ENCODE measurements at places on chromosomes 12 and 14. TPM values are rescaled to one million over a fixed set of nuclear protein-coding genes. Genes with fewer than 3 reads are reported as not detected.

- H3K27ac ChIP-seq: peak overlapping the region; percentile 30
- peak; percentile 38 for DNase-seq
- H3K27me3 ChIP-seq: no peaks in the 10 kb centered on the region
- peaks cover 17% of the 10 kb centered on the region for H3K4me1 ChIP-seq
Measured at GRCh38 chr14:50773632-50774541, 57.1 kb downstream of the NIN start.

DNA sequence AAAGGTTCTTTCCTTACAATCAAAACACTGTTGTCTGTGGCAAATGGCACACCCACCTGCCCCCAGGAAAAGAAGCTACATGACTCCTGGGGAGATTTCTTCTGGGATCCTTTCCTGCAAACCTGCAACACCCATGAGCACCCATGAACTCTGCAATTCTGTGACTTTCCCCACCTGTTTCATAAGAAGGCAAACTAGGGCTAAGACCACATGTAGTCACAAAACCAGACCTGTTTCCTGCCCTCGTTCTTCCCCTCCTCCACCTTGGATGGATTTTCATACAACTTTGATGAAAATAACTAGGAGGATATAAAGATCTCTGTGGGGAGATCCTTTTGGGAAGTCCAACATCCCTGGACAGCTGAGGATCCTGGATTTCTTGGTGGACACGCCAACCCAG lies 1084.7 kb downstream of the BCL11B start:
- no peaks in the 10 kb centered on the region for H3K27me3 ChIP-seq
- H3K27ac ChIP-seq: peak overlapping the region; percentile 97
- H3K36me3 ChIP-seq: peaks cover 9% of the 10 kb centered on the region
- H3K4me3 ChIP-seq: peak overlapping the region; percentile 57
- no peak for DNase-seq

DNA sequence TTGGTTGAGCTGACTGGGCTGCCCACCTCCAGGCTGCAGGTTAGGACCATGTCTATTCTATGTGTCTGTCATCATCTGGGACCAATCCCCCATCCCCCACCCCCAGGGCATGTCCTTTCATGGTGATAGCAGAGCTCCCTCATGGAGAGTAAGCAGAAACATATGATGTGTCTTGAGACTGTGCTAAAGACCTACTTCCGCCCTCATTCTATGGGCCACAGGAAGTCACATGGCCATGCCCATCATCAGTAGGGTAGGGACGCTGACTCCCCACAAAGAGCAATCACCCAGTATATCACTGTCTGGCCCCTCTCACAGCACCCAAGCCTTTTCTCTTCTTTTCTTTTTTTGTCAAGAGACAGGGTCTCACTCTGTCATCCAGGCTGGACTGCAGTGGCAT lies 99.7 kb downstream of the CMKLR1 start:
- H3K27ac ChIP-seq: no peak overlapping the region
- H3K4me1 ChIP-seq: no peaks in the 10 kb centered on the region
- peaks cover 8% of the 10 kb centered on the region for H3K27me3 ChIP-seq
- H3K4me3 ChIP-seq: no peak overlapping the region
- H3K36me3 ChIP-seq: no peaks in the 10 kb centered on the region
- no peak for DNase-seq

IL31 gene
- total RNA-seq: not detected

MIP gene
- total RNA-seq: not detected

DNA sequence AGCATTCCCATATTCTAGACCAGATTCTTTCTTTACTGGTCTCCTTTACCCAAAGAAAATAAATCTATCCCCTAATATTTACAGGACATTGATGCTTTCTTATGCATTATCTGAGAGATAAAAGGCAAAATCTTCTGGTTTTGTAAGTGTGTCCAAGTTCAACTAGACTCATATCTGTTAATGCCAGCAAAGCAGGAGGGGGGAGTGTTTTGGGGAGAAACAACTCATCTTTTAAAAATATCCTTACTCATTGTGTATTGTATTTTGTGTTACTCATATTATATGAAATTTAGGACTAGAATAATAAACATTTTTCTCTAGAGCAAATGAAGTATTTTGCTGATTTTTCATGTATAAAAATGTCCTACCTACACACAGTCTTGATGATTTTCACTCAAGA lies 54.8 kb downstream of the SAMD4A start:
- no peak overlapping the region for H3K4me3 ChIP-seq
- H3K27ac ChIP-seq: no peak overlapping the region
- H3K27me3 ChIP-seq: no peaks in the 10 kb centered on the region
- peaks cover 13% of the 10 kb centered on the region for H3K4me1 ChIP-seq

DNA sequence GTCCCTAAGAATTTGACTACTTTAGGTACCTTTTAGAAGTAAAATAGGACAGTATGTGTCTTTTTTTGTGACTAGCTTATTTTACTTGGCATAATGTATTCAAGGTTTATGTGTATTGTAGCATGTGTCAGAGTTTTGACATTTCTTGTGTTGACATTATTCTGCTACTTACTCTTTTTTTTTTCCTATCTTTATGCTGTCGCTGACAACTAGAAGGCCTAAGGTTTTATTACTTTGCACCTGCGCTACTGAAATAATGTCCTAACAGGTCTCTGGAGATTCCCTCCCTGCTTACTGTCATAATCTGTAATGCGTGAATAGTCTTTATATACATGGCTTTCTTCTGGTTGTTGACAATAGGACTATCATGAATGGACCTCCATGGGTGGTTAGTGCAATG lies 43.0 kb downstream of the PDE3A start:
- H3K36me3 ChIP-seq: no peaks in the 10 kb centered on the region
- no peak overlapping the region for H3K4me3 ChIP-seq
- H3K27ac ChIP-seq: no peak overlapping the region
- H3K4me1 ChIP-seq: no peaks in the 10 kb centered on the region
- DNase-seq: no peak
- H3K27me3 ChIP-seq: no peaks in the 10 kb centered on the region

- DNase-seq: no peak
- no peak overlapping the region for H3K27ac ChIP-seq
- no peaks in the 10 kb centered on the region for H3K27me3 ChIP-seq
- peaks cover 64% of the 10 kb centered on the region for H3K36me3 ChIP-seq
- H3K4me1 ChIP-seq: peaks cover under 1% of the 10 kb centered on the region
Measured at GRCh38 chr12:12641650-12642049, 30.0 kb downstream of the CREBL2 start.

DNA sequence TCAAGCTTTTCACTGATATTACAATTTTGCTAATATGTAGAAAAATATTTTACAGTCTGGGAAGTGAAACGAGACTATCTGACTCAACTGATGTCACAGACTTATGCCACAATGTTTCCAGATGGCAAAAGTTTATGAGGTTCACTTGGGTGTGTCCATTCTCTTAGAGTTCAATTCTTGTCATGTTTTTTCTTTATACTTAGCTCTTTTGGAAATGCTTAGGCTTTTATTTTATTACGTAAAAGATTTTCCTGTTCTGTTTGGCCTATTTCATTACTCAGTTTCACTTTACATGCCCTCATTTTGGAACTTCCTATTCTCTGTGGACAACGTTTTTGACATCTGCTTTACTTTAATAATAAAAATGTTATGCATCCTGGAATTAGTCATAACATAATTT lies 2.1 kb upstream of the PDZRN4 start:
- H3K27me3 ChIP-seq: peaks cover 35% of the 10 kb centered on the region
- DNase-seq: no peak
- H3K36me3 ChIP-seq: peaks cover 1% of the 10 kb centered on the region
- H3K4me3 ChIP-seq: no peak overlapping the region

- no peak overlapping the region for H3K27ac ChIP-seq
- H3K36me3 ChIP-seq: no peaks in the 10 kb centered on the region
- DNase-seq: no peak
- no peak overlapping the region for H3K4me3 ChIP-seq
Measured at GRCh38 chr12:109301643-109302168, 7.4 kb downstream of the FOXN4 start.

DNA sequence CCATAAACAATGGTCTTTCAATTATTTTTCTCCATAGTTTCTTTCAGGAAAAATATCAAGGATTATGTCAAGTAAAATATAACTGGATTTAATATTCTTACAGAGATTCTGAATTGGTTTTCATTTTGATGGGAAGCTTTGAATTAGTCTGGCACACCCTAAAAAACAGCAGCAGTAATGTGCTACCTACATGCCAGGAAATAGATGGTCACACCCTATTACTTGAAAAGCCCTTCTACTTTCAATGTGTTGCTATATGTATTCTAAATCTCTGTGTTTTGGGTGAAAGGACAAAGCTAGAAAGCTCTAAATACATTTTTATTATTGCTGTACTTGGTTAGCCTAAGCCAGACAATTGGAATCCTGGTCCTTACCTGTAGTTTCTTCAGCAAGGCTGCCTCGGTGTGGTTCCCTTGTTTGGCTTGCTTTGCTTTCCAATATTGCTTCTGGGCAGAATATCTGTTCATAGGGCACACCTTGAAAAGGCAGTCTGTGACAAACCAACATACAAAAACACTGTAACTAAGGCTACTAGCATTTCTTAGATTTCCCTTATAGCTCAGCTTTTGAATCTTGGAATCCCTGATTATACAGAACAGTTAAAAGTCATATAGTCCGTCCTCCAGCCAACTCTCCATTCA lies 107.6 kb downstream of the ITPR2 start:
- no peak for DNase-seq
- no peaks in the 10 kb centered on the region for H3K27me3 ChIP-seq
- peaks cover 14% of the 10 kb centered on the region for H3K36me3 ChIP-seq
- H3K27ac ChIP-seq: no peak overlapping the region
- peaks cover 9% of the 10 kb centered on the region for H3K4me1 ChIP-seq
- no peak overlapping the region for H3K4me3 ChIP-seq

- no peaks in the 10 kb centered on the region for H3K36me3 ChIP-seq
- H3K27ac ChIP-seq: no peak overlapping the region
- H3K4me3 ChIP-seq: no peak overlapping the region
- H3K4me1 ChIP-seq: no peaks in the 10 kb centered on the region
- H3K27me3 ChIP-seq: peaks cover 17% of the 10 kb centered on the region
Measured at GRCh38 chr12:65324056-65324455, 45.6 kb downstream of the MSRB3 start.

DNA sequence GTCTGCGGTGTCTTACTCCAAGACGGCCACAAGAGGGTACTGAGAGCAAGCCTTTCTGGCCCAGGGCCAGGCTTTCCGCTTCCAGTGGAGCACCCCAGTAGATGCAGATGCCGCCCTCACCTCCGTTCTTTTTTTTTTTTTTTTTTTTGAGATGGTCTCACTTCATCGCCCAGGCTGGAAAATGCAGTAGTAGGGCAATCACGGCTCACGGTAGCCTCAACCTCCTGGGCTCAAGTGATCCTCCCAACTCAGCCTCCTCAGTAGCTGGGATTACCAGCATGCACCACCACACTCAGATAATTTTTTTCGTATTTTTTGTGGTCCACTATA lies 5.6 kb upstream of the LBHD2 start:
- no peak overlapping the region for H3K27ac ChIP-seq
- no peak overlapping the region for H3K4me3 ChIP-seq
- no peaks in the 10 kb centered on the region for H3K4me1 ChIP-seq
- DNase-seq: peak; percentile 67
- H3K27me3 ChIP-seq: peaks cover 3% of the 10 kb centered on the region

GRCh38 chr14:77144412-77145115 lies 3.0 kb upstream of the ZDHHC22 start:
- H3K4me1 ChIP-seq: peaks cover 7% of the 10 kb centered on the region
- H3K27me3 ChIP-seq: peaks cover 74% of the 10 kb centered on the region
- H3K4me3 ChIP-seq: no peak overlapping the region
- no peaks in the 10 kb centered on the region for H3K36me3 ChIP-seq

FAM161B gene
- total RNA-seq: 3.5 TPM

DNA sequence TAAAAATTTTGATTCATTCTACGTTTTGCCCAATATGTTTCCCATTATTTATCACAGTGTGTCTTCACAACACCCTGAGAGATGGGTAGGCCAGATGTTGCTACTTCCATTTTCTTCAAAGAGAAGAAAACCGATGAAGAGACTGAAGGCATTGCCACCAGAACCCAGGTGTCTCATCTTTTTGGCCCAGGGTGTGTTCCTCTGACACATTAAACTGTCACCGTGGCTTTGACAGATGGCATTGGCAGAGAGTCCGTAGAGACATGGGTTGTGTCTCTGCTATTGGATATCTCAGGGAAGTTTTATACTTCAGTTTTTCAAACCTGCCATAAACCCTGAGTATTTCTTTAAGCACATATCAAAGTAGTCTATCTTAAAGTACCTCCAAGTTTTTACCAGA lies 11.3 kb upstream of the NUDT4 start:
- no peaks in the 10 kb centered on the region for H3K27me3 ChIP-seq
- H3K4me1 ChIP-seq: peaks cover 24% of the 10 kb centered on the region
- DNase-seq: no peak
- H3K4me3 ChIP-seq: no peak overlapping the region
- H3K27ac ChIP-seq: no peak overlapping the region

- peak overlapping the region; percentile 67 for H3K27ac ChIP-seq
- H3K36me3 ChIP-seq: peaks cover 1% of the 10 kb centered on the region
- H3K4me3 ChIP-seq: peak overlapping the region; percentile 50
- no peak for DNase-seq
- H3K27me3 ChIP-seq: no peaks in the 10 kb centered on the region
Measured at GRCh38 chr12:106766393-106766826, 8.1 kb upstream of the RIC8B start.

OVCH1 gene
- total RNA-seq: not detected

DNA sequence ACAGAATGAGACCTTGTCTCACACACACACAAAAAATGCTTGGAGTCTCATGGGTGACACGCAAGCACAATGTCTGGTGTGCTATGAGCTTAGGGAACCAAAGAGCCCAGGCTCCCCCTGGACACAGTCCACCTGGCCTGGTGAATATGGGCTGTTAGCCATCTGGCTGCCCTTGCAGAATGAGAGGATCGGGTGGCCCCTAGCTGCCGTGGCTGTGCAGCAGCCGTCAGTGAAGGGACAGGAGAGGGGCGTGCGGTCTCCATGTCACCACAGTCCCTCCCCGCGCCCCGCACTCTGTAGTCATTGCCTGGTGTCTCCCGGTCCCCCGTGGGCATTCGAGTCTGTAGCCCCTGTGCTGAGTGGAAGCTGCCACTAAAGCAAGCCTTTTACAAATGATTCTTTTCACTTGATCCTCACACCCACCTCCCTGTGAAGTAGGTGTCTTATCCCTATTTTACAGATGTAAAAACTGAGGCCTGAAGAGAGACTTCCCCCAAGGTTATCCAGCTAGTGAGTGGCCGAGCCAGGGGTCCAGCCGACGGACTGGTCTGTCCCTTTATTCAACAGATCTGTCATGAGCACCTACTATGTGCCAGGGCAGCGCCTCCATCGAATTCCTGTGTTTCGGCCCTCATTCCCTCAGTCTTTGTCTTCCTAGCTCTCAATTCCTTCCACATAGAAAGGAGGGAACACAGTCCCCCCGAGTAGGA lies 18.8 kb downstream of the MVK start:
- peaks cover 8% of the 10 kb centered on the region for H3K36me3 ChIP-seq
- H3K27me3 ChIP-seq: no peaks in the 10 kb centered on the region
- no peak overlapping the region for H3K4me3 ChIP-seq

GRCh38 chr14:22648506-22648905 lies 4.4 kb upstream of the OR6J1 start:
- no peak for DNase-seq
- H3K4me1 ChIP-seq: peaks cover 18% of the 10 kb centered on the region
- H3K4me3 ChIP-seq: no peak overlapping the region
- H3K27me3 ChIP-seq: peaks cover 7% of the 10 kb centered on the region

DNA sequence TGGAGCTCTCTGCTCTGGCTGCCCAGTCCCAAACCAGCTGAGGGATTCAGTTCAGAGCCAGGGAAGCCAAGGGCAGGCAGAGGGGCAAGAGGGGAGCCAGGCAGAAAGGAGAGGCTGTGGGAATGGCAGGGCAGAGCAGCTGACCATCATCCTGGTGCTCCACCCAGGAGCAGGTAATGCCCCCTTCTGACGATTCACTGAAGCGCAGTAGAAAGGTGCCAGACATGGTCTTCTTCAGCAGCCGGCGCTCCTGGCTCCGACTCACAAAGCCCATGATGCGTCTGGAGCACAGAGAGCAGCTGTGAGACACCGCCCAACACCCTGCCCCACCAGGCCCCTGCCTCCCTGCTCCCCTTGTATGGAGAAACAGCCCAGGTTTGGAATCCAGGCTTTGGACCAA lies 8.0 kb downstream of the IL23A start:
- no peak overlapping the region for H3K4me3 ChIP-seq
- H3K4me1 ChIP-seq: peaks cover 8% of the 10 kb centered on the region
- H3K27ac ChIP-seq: peak overlapping the region; percentile 20
- no peak for DNase-seq
- H3K27me3 ChIP-seq: no peaks in the 10 kb centered on the region
